ENCODE measurements at places on chromosomes 7 and 10.

DNA sequence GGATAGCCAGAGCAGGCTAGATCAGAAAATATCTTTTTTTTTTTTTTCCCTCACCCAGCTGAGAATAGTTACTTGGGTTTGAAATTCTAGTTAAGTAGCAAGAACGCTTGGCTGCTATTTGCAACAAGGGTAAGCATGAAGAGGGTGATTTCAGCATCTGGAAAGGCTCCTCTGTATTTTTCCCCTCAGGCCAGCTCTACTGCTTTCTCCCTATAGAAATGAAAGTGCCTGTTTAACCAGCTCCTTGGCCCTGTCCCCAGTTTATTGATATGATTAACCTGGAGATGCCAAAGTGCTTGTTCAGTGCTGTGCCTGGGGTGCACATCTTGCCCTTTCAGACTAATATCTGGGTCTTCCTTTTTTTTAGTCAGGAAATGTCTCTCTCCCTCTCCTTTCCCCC lies 37.1 kb downstream of the AP3M1 start:
- no peak for DNase-seq

GRCh38 chr10:72417971-72418370 lies 63.3 kb upstream of the DNAJB12 start:
- DNase-seq = no peak

GRCh38 chr7:130758429-130759056 lies 24.5 kb upstream of the KLF14 start:
- no peak for DNase-seq

DNA sequence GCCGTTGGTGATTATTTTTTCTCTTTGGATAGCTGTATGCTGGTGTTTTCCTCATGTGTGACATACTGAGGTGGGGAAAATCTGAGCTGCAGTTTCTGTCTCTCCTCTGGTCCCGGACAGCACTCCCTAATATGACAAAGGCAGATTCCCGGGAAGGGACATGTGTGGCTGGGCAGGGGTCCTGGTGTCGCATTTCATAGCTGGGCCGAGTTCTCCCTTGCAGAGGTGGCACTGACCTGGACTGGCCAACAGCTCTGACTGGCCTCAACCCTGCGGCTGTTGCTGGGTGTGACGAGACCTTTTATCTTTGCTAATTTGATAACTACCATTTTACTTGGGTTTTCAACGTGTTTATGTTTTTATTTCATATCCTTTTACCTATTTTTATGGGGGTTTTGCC lies 248.6 kb upstream of the TCERG1L start:
- DNase-seq = no peak

GRCh38 chr10:110672580-110672919 lies 28.4 kb downstream of the RBM20 start:
- DNase-seq = no peak

DNA sequence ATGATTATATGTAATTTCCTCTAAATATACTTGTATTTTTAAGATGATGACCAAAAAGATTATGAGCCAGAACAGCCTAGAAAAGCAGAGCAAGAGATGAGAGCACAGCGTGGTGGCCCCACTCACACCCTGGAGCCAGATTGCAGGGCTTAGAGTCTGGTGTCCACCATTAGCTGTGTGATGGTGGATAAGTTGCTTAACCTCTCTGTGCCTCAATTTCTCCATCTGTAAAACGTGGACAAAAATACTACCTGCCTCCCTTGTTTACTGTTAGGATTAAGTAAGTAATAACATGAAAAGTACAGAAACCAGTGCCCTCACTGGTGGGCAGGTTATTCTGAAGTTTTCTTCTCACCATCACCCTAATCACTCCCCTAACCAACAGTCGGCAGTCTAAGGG lies 212.3 kb downstream of the COBL start:
- DNase-seq = no peak

DNA sequence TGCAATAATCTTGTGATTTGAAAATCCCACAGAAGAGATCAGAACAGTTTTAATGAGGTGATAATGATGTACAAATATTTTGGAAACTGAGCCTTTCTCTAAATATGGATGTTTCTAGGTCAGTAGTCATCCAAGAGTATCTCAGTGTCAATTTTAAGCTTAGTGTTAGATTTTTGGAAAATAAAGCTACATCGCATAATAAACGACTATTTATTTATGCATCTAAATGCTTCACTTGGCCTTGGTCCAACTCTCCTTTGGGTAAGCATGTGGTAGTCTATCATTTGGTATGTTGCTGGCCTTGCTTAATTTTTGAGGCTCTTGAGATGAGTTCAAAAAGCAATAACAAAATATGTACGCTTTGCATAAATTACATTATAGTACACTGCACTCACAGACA lies 5.4 kb upstream of the PPP1R9A start:
- no peak for DNase-seq

DNA sequence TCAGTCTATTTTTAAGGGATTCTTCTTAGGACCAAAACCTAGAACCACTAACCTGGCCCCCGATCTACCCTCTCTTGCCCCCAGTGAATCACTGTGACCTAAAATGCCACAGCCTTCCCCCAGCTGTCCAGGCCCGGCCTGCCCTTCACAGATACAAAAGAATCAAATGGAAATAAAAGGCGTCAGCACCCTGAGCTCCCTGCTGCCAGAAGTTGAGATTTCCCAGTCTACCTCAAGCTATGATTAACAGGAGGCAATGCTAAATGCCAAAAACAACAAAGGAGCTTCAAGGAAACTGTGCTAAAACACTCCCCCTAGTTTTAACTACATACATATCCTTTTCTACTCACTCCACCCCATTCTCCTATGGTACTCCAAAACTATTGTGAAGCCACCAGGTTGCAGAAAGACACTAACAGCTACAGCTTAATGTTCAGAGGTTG lies 67.8 kb downstream of the GSAP start:
- no peak for DNase-seq

DNA sequence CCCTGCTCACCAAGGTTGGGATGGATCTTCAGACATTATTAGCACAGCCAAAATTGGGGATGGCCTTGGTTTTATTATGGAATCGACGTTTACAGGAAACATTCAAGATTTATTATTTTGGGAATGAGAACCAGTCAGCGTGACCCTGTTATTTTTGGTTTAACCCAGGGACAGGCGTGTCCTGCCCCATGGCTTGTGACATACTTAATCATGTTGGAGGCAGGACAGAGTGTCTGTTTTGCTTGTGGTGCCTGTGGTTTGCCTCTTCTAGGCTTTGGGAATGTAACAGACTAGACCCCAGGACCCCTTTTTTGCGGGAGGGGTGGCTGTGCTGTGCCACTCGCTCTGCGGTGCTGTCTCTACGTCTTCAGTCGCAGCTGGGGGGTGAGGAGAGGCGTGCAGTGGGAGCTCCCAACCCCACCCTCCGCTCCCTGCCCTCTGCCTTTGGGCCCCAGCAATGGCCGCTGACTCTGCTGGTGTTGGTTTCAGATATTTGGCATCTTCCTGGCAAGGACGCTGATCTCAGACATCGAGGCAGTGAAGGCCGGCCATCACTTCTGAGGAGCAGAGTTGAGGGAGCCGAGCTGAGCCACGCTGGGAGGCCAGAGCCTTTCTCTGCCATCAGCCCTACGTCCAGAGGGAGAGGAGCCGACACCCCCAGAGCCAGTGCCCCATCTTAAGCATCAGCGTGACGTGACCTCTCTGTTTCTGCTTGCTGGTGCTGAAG lies 20.1 kb upstream of the SH2D4B start:
- DNase-seq = no peak

DNA sequence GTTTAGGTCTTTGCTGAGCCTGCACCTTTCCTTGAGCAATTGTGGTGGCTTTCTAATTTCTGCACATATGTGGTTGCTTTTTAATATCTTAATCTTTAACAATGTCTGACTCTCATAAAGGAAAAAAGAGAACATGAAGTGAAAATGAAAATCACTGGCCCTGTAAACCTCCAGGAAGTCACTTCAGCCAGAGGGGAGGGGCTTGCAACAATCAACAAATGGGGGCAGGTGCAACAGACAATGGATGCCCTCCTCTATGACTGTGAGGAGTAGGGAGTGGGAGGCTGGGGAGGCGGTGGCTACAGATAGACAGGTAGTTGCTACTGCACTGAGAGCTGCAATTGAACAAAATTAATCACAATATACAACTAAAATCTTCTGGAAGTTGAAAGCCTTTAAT lies 1377.4 kb downstream of the XPNPEP1 start:
- no peak for DNase-seq

DNA sequence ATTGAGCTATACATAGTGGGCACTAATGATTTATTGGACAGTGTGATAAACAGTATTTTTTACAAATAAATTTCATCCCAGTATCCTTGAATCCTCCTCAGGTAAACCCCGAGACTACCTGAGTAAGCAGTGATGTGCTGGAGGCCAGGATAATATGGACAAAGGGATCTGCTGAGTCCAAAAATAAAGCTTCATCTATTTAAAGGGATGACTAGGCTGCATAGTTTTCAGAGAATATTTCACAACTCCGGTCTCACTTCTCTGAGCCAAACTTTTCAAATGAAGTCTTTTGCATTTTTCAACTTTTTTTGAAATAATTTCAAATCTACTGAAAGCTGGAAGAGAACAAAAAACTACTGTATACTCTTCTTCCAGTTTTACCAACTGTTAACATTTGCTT lies 2.5 kb downstream of the ACTR3B start:
- no peak for DNase-seq

- no peak for DNase-seq
These were observed 281.7 kb downstream of the PHTF2 start for GRCh38 chr7:78080241-78080640.

DNA sequence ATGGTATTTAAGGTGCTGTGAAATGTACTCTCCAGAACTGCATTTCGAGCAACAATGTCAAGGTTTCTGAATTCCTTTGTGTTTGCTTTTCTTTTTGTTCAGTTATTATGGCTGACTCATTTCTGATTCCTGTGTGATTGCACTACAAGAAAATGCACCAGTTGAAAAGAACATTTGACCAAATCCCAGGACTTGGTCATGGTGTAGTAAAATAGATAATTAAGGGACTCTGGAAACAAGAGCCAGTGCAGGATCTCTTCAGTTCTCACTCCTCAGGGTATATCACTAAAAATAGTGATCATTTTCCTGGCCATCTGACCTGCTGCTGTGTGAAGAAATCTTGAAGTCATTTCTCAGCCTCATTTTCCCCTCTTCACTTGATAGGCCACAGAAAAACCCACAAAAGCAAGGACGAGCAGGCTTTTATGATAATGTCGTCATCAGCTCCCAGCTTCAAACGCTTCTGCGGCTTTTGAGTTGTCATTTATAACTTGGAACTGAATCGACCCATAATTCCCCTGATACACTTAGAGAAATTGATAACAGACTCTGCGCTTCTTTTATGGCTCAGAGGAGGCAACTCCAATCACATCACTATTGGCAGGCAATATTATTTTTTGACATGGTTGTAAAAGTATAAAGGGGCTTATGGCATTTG lies 274.7 kb downstream of the HDAC9 start:
- no peak for DNase-seq

GRCh38 chr7:129468547-129468946 lies 33.8 kb upstream of the SMKR1 start:
- no peak for DNase-seq
